ENCODE measurements at places on chromosomes 13 and 19.

DNA sequence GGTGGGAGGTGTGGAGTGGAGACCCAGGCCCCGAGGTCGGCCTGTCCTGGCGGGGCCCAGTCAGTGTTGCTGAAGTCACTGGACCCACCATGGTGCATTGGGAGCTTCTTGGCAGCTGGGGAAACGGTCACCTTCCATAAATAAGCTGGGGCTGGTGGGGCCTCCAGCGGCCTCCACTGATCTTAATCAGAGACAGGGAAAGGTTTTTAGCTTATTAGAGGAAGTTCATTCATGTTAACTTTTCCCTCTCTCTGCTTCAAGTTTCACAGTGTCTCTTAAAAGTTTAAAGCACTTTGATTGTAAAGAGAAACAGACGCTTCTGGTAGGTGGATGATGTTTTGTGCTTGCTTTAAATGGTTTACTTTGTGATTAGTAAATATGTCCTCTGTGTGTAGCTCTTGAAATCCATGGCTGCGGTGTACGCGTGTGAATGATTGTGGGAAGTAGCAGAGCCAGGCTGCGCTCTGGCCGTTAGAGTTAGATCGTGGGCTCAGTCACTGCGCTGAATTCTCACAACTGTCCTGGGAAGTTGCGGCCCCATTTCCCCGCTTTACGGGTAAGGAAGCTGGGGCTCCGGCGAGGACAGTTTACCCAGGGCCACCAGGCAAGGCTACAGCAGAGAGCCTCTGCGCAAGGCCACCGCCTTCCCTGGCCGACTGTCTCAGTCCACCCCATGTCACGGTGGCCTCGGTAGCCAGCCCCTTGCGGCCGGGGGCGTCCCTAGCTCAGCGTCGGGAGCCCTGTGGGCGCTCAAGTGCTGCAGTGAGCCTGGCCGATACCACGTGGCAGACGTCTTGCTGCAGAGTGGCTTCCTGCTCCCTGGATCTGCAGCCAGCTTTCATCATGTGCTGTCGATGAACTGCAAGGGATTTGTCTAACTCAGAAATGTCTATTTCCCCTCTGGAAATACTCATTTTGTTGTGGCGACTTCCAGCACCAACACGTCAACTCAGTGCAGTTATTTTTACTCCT, 16.5 kb upstream of the NDUFS7 start:
- DNase-seq = no peak

DNA sequence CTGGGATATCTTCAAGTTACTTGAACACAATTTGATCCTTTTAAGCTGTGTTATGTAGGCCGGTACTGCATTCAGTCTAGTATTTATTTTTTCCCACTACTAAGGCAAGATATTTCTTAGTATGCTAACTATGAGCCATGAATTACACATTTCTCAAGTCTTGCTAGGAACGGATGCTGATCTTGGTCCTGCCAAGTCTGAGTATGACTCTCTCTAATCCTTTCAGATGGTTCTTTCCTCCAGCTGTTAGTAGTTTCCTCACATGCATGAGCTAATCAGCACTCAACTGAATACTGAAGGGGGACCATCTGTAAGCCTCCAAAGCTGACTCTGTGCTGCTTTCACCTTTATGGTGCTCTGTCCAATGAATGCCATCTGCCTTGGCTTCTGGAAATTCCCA, 460.3 kb downstream of the KCTD12 start:
- DNase-seq = no peak

GRCh38 chr13:23743278-23744076, 145.7 kb downstream of the MIPEP start:
- no peak for DNase-seq

GRCh38 chr19:45464852-45465441, 2.8 kb upstream of the FOSB start:
- no peak for DNase-seq

GRCh38 chr13:60969656-60970055, 446.0 kb downstream of the PCDH20 start:
- DNase-seq = no peak

DNA sequence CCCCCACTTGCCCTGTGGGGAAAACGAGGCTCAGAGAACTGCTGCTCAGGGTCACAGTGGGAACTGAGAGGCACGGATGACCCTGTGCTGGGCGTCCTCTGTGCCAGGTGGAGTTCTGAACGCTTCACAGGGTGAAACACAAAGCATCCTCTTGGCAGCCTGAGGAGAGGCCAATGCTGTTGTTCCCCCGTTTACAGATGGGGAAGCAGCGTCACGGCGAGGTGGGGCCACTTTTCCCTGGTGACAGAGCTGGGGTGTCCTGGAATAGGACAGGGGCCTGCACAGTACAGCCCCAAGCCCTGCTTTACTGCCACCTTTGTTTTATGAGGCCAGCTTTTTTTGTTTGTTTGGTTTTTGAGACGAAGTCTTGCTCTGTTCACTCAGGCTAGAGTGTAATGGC, 22.1 kb downstream of the DHX34 start:
- DNase-seq = no peak

DNA sequence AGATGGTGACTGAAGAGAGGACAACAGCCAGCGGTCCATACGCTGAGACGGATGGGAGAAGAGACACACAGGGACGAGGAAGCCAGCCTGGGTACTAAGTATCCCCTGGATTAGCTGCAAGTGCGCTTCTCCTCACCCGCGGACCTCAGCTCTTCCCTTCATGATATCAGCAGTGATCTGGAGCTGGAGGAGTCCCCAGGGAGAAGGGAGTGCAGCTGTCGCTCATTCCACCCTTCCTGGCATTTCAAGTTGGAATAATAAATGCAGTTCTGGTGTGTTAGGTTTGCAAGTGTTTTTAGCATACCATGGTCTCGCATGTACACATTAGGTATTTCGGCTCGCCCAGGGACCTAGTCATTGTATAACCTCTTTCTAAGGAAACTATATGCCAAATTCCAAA, 88.5 kb upstream of the C1QTNF9B start:
- DNase-seq = no peak

GRCh38 chr13:26185720-26186117, 36.4 kb downstream of the RNF6 start:
- no peak for DNase-seq

DNA sequence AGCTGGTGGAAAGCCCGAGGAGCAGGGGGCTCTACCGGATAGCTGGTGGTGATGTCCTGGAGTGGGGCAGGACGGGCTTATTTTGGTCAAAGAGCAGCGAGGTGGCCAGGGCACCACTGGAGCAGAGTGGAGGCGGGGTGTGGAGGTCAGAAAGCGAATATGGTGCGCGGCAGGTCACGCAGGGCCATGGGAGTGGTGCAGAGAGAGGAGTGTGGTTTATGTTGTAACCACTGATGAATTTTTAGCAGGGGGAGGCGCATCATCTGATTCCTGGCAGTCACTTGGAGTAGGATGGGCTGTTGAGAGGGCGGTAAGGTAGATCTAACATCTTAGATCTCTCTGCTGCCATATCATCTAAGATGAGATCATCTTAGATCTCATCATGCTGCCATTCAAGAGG, 1.4 kb upstream of the ZNF414 start:
- DNase-seq = no peak

DNA sequence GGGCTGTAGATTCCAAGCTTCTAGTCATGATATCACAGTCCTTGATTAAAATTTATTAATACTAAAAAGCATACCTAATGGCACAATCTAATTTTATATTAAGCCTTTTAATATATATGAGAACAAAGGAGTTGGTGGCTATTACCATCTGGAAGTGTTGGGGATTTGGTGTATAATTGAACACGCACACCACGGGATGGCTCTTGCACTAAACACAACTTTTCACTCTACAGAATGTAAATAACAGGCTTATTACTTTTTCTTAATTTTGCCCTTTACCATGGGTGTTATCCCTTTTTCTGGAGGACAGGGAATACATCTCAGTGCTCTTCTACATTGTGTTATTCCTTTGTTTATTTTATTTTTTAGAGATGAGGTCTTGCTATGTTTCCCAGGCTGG, 21.6 kb downstream of the POMP start:
- no peak for DNase-seq

GRCh38 chr19:2016041-2016807, 710 bp upstream of the BTBD2 start:
- no peak for DNase-seq
